ENCODE measurements at places on chromosomes 7 and 10. TPM values are rescaled to one million over a fixed set of nuclear protein-coding genes. Genes with fewer than 3 reads are reported as not detected.

DNA sequence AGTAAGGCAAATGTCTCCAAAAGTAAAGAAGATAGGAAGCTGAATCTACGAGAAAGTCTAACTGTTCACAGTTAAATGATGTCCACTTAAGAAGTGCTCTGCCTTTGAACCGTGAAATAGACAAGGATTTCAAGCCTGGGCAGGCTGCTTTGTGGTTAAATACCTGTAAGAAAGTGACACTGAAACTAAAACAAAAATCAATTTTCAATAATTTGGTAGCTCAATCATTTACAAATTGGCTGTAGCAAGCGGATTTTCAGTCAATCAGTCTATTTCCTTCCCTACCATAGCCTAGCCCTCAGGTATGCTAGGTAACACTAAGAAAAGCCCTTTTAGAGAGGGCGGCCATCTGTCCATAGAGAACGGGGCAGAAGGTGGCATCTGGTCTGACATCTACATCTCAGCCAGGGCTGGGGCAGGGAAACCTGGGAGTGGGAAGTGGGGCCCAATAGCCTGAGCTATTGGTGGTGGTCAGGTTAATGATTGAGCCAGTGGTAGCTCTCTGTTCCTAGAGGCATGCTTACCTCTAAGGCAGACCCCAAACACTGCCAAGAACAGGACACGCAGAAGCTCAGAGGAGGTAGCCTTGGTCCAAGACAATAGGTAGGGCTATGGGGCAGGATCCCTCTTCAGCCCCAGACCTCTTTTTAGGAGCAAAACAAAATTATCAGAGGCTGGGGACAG is 223.2 kb downstream of the CCSER2 start:
- no peak for DNase-seq

DNA sequence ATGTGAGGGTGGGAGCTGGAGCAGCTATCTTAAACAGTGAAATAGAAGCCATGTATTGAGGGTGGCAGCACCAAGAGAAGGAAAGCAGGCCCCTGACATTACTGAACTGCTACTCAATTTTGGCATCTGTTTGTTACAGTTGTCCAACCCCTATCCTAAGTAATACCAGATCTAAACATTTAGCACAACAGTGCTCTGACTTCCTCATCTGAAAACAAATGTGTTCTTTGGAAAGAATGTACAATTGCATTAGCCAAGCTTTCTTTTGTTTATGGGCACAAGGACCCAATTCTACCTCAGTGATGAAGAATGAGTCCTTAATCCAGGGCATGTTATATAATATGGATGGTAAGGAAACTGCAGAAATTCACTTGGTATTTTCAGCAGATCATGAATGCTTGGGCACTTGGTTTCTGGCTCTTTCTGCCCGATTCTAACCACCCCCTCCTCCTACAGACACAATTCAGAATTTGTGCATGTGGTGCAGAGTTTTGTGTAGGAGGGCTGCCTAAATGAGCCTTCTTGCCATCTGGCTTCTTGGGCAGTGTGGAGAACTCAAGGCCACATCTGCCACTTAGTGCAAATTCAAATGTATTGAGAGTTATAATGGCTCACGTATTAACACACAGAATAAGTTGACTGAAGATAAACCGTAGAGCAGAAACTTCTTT is 36.9 kb upstream of the KMT2E start:
- DNase-seq = no peak

DNA sequence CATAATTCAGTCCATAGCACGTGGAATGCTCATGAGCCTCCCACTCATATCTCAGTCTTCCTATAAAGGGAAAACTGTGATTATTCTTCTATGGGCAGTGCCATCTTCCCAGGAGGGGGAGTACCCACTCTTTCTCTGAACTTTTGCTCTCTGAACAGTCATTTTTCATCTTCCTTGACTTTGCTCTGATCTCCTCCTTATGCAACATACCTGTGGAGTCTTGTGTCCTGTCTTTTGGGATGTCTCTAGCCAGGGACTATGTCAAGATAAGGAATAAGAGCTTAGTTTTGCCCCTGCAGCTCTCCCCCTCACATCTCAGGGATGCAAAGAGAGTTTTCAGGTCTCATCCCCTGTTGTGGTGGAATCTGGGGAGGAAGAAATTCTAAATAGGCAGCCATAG is 27.6 kb downstream of the LSMEM1 start:
- DNase-seq = no peak

DNA sequence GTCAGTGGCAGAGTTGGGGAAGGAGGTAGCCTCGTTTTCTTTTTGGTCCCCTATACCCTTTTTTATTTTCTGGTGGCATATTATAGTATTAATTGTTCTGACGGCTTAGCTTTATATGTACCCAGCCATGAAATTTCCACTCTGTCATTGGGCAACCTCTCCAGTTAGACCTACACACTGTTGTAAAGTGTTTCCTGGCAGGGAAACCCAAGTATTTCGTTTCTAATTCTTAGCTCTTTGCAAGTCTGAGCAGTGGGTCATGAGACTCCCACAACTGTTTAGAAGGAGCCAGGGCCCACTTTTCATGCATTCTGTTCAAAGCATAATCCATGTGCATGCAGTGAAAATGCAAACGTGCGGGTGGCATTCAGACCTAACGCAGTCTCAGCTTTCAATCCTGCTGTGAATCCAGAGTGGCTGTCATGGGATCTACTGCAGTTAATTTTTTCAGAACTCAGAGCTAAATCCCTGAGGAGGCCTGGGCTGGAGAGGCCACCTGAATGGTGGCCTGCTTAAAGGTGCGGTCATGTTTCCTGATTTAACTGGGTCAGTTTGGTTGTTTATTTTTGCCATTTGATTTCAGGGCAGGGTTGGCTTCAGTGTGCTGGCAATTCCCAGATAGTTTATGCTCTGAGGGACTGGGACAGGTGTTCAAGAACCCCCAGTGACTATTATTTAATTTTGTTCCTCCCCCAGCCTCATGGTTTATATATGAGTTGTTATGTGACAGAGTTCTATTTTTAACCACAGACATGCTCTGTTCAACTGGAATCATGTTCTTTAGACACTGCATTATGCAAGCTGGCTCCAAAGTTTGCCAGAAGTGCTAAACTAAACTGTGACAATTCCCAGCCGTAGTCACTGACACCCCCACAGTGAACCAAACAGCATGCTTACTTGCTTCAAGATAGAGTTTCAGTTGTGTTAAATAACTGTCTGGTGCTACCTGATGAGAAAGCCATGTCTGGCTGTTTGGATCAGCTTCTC is 27.4 kb upstream of the SYPL1 start:
- no peak for DNase-seq

DNA sequence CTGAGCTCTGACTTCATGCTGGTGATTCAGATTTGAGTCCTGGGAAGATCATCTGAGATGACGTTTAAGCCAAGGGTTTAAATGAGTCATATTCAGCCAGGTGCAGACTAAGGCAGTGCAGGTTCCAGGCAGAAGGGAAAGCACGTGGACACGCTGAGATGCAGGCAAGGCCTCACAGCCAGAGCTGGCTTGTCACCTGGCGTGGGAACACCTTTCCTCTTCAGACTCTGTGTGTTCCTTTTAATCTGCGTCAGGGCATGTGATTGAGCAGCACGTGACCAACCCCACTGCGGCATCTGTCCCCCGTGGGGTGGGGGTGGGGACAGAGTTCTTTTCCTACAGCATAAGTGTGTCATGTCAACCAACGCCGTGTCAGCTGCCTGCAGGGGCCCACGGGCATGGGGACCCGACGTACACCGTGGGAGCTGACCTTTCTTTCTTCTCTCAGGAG is 10.7 kb upstream of the IDI2 start:
- no peak for DNase-seq

- no peak for DNase-seq
Measured at GRCh38 chr7:86788948-86789347, 145.2 kb downstream of the GRM3 start.

GRCh38 chr7:108290459-108291151 is 160.4 kb upstream of the LAMB4 start:
- no peak for DNase-seq

DNA sequence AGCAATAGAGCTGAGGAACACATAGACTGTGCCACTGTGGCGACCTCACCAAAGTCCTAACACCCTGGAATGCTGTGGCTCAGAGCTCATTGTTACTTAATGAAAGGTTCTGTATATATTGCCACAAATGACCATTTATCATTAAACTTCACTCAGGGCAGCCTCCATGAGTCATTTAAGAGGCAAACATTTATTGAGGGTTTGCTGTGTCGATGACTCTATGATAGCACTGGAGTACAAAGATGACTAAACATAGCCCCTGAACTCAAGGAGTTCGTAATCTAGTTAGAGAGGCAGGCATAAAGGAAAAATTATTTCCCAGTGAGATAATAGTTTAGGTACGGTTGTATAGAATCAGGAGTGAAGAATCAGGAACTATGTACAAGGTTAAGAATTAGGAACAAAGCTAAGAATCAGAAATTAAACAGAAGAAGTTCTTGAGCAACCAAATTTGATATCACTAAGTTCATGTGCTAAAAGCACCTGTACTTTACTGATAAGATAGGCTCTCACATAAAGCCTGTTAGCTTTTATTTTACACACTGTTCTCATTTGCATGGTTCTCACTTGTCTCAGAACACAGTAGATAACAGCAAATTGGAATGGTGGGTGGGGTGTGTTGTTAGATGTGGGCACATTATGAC is 7.9 kb downstream of the ENTPD7 start:
- DNase-seq = no peak

GRCh38 chr7:83575436-83575835 is 73.5 kb downstream of the SEMA3E start:
- DNase-seq = no peak

DNA sequence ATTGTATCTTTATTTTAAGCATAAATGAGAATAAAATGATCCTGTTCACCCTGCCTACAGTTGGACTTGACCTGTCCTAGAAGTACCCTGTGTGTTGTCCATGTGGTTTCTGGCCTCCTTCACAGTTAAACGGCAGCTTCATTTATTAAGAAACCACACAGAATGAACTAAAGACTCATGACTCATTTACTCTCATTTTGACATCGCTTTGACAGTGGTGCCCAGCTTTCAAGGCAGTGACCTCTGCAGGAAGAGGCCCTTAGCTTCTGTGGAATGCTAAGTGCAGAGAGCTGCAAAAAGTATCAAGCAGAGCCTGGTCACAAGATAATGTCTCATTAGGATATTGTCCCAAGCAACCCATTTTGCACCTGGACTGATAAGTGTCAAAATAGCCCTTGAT is 93.4 kb downstream of the AVL9 start:
- DNase-seq = peak; percentile 81

DNA sequence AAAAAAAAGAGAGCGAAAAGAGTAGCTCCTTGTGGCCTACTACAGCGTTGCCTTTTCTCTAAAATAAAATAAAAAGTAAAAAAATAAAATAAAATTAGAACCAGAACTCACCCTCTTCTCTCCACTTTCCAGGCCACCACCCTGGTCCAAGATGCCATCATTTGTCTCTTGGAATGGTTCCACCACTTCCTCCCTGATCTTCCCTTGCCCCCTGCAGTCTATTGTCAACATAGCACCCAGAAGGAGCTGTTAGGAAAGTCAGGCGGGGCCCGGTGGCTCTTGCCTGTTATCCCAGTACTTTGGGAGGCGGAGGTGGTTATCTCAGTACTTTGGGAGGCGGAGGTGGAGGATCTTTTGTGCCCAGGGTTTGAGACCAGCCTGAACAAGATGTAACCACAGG is 7.6 kb upstream of the GRID2IP start:
- peak; percentile 58 for DNase-seq

CCDC3 gene
- 21.3 TPM for total RNA-seq

ATRNL1 gene
- total RNA-seq = 36.2 TPM
